ENCODE measurements at places on chromosomes 2 and 18.

DNA sequence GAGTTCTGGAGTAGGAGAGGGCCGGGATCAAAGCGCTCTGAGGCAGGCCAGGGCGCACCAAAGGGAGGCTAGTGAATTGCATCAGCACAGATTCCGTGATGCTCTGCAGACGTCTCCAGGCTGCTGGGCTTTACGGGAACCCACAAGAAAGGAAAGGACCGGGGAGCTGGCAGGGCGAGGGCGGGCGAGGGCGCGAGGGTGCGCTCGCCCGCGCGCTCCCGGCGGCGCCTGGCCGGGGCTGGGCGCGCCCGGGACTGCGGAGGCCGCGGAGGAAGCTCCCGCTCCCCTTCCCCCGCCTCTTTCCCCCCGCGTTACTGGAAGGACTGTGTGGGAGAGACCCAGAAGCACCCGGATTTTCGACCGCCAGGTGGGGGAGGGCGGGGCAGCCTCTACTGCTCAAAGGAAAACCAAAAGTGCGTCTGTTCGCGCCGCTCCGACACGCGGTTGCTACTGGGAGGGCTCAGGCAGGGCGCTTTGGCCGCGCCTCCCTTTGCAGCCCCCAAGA lies 2.4 kb upstream of the FOSL2 start:
- DNase-seq = peak; percentile 95

GRCh38 chr2:240968731-240969624 lies 29.4 kb upstream of the SNED1 start:
- no peak for DNase-seq

DNA sequence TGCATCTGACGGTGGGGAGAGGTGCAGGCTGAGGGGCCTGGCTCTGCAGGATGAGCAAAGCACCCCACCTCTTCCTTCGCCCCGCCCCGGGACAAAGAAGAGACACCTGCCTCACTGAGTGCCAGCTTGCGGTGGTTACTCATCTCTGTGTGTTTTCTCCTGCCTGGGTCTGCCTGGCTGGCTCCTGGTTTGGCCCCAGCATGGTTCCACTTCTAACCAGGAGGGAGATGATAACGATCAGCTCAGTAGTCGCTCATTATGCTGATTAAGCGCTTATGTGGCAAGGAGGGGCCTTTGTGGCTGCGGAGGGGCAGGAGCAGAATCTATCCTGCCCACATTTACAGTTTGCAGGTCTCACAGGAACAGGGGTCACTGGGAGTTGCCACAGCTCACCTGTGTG lies 68.7 kb upstream of the EDAR start:
- no peak for DNase-seq

GRCh38 chr2:216086207-216086893 lies 4.6 kb downstream of the TMEM169 start:
- no peak for DNase-seq

DNA sequence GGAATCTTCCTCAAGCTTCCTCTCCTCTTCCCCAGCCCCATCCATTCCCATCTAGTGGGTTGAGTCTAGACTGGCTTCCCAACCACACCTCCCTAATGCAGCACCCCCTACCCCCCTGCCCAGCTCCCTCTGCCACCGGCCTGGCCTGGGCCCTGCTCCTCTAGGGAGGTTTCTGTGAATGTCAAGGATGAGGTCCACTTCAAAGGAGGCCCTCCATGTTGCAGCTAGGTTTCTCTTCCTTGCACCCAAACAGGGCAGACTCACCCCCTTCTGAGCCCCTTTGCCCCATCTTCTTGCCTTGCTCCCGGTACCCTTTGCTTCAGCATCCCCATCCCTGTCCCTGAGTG lies 18.3 kb downstream of the EMX1 start:
- no peak for DNase-seq

GRCh38 chr2:232588031-232588430 lies 37.5 kb downstream of the EIF4E2 start:
- no peak for DNase-seq

DNA sequence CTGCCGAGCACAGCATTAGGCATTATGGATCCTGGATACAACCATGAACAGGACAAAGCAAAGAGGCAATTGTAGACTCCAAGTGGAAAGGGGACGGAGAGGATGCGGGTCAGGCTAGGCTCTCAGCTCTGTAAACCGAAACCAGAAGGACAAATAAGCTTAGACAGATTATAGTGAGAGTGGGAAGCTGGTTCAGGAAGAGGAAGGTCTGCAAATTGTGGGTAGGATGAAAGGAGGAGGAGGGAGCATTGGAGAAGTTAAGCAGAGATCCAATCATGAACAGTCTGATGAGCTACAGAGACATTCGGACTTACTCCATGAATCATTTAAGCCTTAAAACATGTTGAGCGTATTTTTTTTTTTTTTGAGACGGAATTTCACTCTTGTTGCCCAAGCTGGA lies 3.0 kb downstream of the MSH6 start:
- DNase-seq = no peak

GRCh38 chr2:143125717-143126116 lies 3.5 kb upstream of the ARHGAP15 start:
- no peak for DNase-seq

Data from activated CD4-positive, alpha-beta T cell treated with anti-CD3 and anti-CD28 coated beads for 24 hours (primary cell).